ENCODE measurements at places on chromosomes 6 and 20. TPM values are rescaled to one million over a fixed set of nuclear protein-coding genes. Genes with fewer than 3 reads are reported as not detected.

Gene DEFB132
- not detected for total RNA-seq

Gene RIMS4
- total RNA-seq = 0.27 TPM

Gene ECT2L
- total RNA-seq = 10.5 TPM

Gene ENPP1
- 3.3 TPM for total RNA-seq

Gene CTCFL
- not detected for total RNA-seq

Gene DEFB113
- not detected for total RNA-seq

GRCh38 chr20:39206899-39207564 lies 244.9 kb downstream of the DHX35 start:
- no peak for DNase-seq

- no peak for DNase-seq
Observed at GRCh38 chr6:150981095-150981494, 115.6 kb downstream of the MTHFD1L start.

- DNase-seq = no peak
Observed at GRCh38 chr6:4513561-4513960, 262.6 kb upstream of the CDYL start.

GRCh38 chr20:25992146-25992545 lies 295.5 kb upstream of the ZNF337 start:
- peak; percentile 41 for DNase-seq

DNA sequence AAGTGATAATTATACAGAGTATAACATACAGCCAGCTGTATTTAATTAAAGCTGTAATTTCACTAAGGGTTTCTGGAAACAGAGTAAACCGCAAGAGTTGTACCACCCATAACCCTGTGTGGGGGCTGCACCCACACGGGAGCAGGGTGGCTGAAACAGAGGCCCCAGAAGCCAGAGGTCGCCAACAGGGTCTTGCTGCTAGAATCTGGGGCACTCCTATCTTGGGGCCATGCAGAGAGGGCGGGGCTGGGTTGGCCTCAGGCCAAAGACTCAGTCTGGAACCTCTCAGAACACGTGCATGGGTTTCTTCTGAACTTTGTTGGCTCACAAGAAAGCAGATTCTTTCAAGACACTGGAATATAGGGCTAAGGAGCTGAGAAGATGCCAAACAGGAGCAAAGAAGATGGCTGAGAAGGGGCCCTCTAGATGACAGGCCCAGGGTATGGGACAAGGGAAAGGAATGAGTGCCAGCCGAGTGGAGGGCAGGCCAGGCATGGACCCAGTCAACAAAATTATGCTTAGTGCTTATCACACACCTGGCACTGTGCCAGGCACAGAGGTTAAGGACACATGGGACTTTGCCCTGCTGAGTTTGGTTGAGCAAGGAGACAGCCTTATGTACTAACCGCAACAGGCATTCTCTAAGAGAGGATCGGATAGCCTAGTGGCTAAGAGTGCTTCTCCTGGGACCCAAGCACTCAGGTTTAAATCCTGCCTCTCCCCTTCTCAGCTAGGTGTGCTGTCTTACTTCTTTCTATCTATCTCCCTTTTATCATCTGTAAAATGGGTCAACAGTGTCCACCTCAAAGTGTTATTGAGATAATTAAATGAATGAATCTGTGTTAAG lies 96.6 kb upstream of the FOXP4 start:
- DNase-seq = no peak

GRCh38 chr20:17671011-17671410 lies 11.0 kb downstream of the RRBP1 start:
- DNase-seq = no peak

DNA sequence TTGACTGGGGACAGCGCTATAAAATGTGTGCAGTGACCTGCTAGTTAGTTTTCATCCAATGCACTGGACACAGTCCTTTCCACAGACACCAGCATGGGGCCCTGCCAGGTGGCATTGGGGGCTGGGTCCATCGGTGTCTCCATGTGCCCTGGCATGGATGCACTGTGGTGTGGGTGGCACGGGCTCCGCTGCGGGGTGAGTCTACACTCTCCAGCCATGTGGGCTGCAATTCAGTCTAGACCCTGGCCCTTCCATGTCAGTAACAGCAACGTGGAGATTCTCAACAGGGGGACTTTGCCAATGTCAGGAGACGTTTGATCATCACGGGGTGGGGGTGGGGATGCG lies 100.0 kb downstream of the RAMACL start:
- no peak for DNase-seq

- no peak for DNase-seq
Observed at GRCh38 chr20:57094991-57095390, 171.4 kb downstream of the BMP7 start.

- no peak for DNase-seq
Observed at GRCh38 chr6:68054756-68055155, 580.3 kb upstream of the ADGRB3 start.

DNA sequence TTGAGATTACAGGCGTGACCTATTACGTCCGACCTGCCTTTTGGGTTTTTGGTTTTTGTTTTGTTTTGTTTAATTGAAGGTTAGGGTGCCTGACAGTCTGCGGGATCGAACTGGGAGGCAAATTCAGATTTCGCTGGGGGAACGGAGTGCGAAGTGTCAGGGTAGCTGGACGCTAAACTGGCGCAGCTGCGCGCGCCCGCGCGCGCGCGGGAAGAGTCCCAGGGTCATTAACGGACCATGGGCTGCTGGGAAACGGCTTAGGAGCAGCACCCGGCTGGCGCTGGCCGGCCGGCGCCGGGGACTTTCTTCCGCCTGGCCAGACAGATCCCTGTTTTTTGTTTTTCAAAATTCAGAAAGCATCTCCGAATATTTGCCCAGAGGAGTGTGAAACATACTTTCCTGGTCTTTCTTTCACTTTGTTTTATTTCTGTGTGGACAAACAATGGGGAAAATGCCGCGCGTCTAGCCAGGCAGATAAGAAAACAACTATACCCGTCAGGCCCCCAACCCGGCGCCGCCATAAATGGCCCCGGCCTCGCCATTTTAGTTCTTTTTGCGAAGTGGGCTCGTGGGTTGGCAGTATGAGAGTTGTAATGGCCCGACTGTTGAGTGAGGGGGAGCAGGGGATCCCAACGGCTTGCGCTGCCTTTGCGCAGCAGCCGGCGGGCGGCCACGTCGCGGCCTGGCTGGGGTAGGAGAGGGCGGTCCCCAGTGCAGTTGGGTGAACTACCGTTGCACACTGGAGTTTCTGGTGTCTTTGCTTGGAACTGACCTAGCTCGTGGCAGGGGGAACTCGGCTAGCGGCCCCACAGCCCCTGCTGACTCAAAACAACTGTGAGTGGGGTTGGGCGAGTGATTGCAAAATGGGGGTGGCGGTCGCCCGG lies 7.1 kb downstream of the HSPA1B start:
- DNase-seq = peak; percentile 93

DNA sequence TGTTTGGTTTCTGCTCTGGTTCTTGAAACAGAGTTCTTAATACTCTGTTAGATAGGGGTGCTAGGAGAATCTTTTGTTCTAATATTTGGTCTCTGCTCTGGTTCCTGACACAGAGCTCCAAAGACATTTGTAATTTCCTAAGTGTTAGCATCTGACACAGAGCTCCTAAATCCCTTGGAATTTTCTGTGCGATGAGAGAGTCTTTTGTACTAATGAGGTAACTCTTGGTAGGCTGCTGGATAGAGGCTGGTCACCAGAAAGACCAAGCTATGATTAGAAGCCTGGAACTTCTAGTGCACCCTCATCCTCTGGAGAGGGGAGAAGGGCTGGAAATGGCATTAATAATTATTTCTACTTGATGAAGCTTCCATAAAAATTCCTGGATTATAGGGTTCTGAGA lies 7.7 kb upstream of the CD109 start:
- no peak for DNase-seq

- DNase-seq = no peak
Observed at GRCh38 chr20:3677733-3678132, 4.1 kb downstream of the ADAM33 start.

GRCh38 chr20:33693741-33694638 lies 7.8 kb upstream of the E2F1 start:
- DNase-seq = no peak

- no peak for DNase-seq
Observed at GRCh38 chr6:15490242-15491100, 172.4 kb downstream of the DTNBP1 start.

- no peak for DNase-seq
Observed at GRCh38 chr6:49551078-49551865, 804 bp downstream of the C6orf141 start.

DNA sequence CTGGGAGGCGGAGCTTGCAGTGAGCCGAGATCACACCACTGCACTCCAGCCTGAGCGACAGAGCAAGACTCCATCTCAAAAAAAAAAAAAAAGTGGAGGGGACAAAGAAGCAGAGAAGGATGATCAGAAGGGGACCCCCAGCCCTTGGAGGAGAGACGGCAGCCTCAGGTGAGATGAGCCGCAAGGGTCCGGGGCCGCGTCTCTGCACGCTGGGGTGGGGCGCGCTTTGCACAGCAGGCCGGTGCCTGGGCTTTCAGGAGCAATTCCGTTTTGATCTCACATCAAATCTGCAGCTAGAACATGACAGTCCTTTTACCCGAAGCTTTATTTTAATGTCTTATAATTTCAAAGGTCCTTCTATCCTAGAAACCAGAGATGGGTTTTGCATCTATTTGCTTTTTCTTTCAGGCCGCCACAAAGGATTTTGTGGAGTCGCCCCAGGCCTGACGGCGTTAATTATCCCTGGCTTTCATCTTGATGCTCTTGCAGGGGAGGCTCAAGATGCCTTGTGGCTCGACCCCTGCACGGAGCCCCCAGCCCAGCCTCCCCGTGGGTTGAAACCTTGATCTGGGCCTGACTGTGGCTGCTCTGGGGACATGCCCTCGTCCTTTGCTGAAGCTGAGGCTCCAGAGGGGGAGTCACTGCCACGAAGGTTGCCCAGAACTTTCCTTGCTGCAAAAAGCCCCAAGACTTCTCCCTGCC lies 17.3 kb downstream of the HRH3 start:
- no peak for DNase-seq

GRCh38 chr6:11833626-11834592 lies 55.3 kb upstream of the ADTRP start:
- no peak for DNase-seq

All from cardiac septum (tissue), 1 donor.